ENCODE measurements at places on chromosomes 1 and 21. TPM values are rescaled to one million over a fixed set of nuclear protein-coding genes. Genes with fewer than 3 reads are reported as not detected.

TAS1R1 gene
- total RNA-seq: not detected

SLAMF8 gene
- 0.60 TPM for total RNA-seq

AK5 gene
- 5.3 TPM for total RNA-seq

ANKRD65 gene
- total RNA-seq: not detected

Measured in activated naive CD4-positive, alpha-beta T cell treated with anti-CD3 and anti-CD28 coated beads, Interleukin-2, amount 10 ng/mL, durations not matched to agents 5 hours and 36 hours (primary cell).